Endothelial cell of coronary artery (primary cell): ENCODE measurements at places on chromosomes 3 and 15. TPM values are rescaled to one million over a fixed set of nuclear protein-coding genes. Genes with fewer than 3 reads are reported as not detected.

The NLGN1 gene
- 29.4 and 32.2 TPM in 2 replicates for total RNA-seq

The TICRR gene
- 2.3 and 2.6 TPM in 2 replicates for total RNA-seq

The P2RY12 gene
- total RNA-seq: not detected in 2 replicates

The MESP2 gene
- 0.18 and 0.28 TPM in 2 replicates for total RNA-seq

The DUOX1 gene
- total RNA-seq: not detected in 2 replicates
